ENCODE measurements at places on chromosomes 11 and 22. TPM values are rescaled to one million over a fixed set of nuclear protein-coding genes. Genes with fewer than 3 reads are reported as not detected.
A peak's percentile ranks its signal among the peaks of the same experiment; 100 is the strongest.

SAA4 gene
- total RNA-seq: not detected

- no peaks in the 10 kb centered on the region for H3K4me1 ChIP-seq
- no peak for DNase-seq
- H3K4me3 ChIP-seq: no peak overlapping the region
- no peaks in the 10 kb centered on the region for H3K36me3 ChIP-seq
- H3K27me3 ChIP-seq: no peaks in the 10 kb centered on the region
- no peak overlapping the region for H3K27ac ChIP-seq
These were observed 5.4 kb upstream of the IGLL5 start for GRCh38 chr22:22882033-22882717.

DNA sequence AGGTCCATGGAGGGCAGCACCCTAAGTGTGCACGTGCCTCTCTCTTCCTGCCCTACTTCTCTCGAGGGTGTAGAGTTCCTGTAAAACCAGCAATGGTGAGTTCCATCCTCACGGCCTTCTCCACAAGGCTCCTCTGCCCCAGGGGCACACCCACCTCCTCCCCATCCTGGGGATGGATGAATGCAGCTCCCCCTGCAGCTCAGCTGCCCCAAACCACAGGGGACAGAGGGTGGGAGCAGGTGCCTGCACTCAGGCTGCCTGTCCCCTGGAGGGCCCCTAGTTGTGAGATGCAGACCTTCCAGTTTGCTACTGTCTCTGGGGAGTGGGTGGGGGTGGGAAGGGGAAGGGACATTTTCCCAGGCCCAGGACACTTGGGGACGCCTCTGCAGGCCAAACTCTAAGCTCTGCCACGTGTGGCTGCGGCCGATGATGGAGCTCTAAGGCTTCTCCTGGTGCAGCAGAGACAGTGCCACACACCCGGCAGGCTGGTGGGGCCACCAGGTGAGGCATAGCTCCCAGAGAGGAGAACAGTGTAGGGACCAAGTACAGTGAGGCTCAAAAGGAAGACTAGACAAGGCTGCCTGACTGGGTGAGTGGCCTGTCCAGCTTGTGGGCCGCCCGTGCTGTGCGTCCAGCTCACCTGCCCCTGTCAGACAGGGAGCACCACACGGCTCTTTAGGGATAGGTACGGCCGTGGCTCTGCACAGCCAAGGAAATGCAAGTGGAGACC, 540.9 kb downstream of the TBC1D22A start:
- no peaks in the 10 kb centered on the region for H3K27me3 ChIP-seq
- H3K27ac ChIP-seq: no peak overlapping the region
- H3K4me3 ChIP-seq: no peak overlapping the region
- no peak for DNase-seq
- no peaks in the 10 kb centered on the region for H3K4me1 ChIP-seq

BSCL2 gene
- 53.9 TPM for total RNA-seq

- no peak overlapping the region for H3K4me3 ChIP-seq
- H3K36me3 ChIP-seq: no peaks in the 10 kb centered on the region
- no peak for DNase-seq
- H3K4me1 ChIP-seq: no peaks in the 10 kb centered on the region
These were observed 331.6 kb downstream of the CTTN start for GRCh38 chr11:70729949-70730348.

- H3K27ac ChIP-seq: no peak overlapping the region
- no peak overlapping the region for H3K4me3 ChIP-seq
- no peaks in the 10 kb centered on the region for H3K36me3 ChIP-seq
- no peaks in the 10 kb centered on the region for H3K4me1 ChIP-seq
- no peaks in the 10 kb centered on the region for H3K27me3 ChIP-seq
These were observed 265.8 kb downstream of the GRM5 start for GRCh38 chr11:88799771-88800500.

VPREB1 gene
- total RNA-seq: not detected

- no peaks in the 10 kb centered on the region for H3K27me3 ChIP-seq
- no peak overlapping the region for H3K27ac ChIP-seq
- no peaks in the 10 kb centered on the region for H3K36me3 ChIP-seq
- no peaks in the 10 kb centered on the region for H3K4me1 ChIP-seq
- no peak overlapping the region for H3K4me3 ChIP-seq
- DNase-seq: no peak
These were observed 51.4 kb upstream of the NECTIN1 start for GRCh38 chr11:119780222-119780953.

- DNase-seq: no peak
- H3K4me3 ChIP-seq: no peak overlapping the region
- no peaks in the 10 kb centered on the region for H3K4me1 ChIP-seq
- no peak overlapping the region for H3K27ac ChIP-seq
- H3K36me3 ChIP-seq: no peaks in the 10 kb centered on the region
- H3K27me3 ChIP-seq: no peaks in the 10 kb centered on the region
These were observed 24.6 kb downstream of the ELF5 start for GRCh38 chr11:34488855-34489557.

DNA sequence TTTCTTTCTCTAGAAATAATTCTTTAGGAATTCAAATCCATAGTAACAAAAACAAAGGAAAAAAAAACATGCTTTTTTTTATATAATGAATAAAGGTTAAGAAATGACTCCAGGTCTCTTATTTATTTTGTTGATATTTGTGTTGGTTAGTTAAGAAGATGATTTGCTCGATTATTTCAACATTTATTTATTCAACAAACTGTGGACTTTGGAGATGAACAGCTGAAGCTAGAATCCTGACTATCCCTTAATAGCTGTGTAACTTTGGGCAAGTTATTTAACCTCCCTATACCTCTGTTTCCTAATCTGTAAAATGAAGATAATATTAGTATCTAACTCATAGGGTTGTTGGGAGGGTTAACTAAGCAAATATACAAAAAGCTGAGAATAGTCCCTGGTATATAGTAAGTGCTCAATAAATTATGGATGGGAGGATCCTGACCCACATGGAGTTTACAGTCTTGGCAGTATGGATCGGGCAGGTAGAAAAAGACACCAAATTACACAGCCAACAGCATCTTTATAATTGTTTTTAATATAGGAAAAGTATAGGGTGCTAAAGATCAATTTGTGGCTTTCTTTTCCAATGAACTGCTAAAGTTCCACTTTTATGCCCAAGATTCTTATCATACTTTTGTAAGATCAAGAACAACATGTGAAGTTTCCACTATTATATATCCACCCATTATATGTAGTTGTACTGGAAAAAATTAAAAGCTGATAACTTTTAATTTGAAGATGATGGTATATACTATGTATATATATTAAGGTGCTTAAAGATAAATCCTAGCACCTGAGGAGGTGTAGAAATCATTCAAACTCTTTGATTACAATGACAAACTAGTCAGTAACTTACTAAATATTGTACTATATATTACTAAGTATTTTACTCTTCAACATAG, 1.3 kb upstream of the CAT start:
- no peaks in the 10 kb centered on the region for H3K27me3 ChIP-seq
- H3K36me3 ChIP-seq: no peaks in the 10 kb centered on the region
- peaks cover 7% of the 10 kb centered on the region for H3K4me1 ChIP-seq
- no peak overlapping the region for H3K4me3 ChIP-seq
- H3K27ac ChIP-seq: no peak overlapping the region
- no peak for DNase-seq

DNA sequence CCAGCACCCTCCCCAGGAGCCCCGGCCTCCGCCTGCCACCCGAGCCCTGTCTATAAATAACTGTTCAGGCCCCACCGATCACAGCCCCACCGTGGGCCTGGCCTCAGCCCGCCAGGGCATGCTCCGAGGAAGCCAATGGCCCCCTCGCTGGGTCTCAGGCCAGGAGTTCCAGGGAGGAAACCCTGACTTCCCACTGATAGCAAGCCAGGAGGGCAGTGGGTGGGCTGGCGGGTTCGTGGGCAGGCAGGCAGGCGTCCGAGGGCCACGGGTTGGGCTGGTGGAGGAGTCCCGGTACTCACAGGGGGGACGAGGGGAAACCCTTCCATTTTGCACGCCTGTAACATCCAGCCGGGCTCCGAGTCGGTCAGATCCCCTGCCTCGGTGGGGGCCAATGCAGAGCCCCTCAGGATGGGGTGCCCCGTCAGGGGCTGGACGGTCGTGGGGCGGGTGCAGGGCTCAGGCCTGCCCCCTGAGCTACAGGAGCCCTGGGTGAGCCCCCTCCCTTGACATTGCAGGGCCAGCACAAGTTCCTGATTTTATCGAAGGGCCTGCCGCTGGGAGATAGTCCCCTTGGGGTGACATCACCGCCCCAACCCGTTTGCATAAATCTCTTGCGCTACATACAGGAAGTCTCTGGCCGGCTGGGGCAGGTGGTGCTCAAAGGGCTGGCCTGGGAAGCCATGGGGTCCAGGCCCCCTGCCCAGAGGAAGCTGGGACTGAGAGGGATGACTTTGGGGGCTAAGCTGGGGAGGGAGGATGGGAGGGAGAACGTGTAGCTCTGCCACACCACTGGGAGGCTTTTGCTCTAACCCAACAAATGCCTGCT, at the start of gene SPI1:
SPI1 (minus strand) TSS at position 538 of the 826 bp plus-strand sequence; CDS start at position 344, 194 bp downstream.
- DNase-seq: no peak
- H3K4me1 ChIP-seq: peaks cover 3% of the 10 kb centered on the region
- H3K36me3 ChIP-seq: no peaks in the 10 kb centered on the region
- H3K4me3 ChIP-seq: no peak within 1 kb of the TSS

APOBEC3H gene
- total RNA-seq: 0.35 TPM

GRCh38 chr11:20117291-20117690, 43.0 kb downstream of the DBX1 start:
- no peak overlapping the region for H3K4me3 ChIP-seq
- no peaks in the 10 kb centered on the region for H3K27me3 ChIP-seq
- H3K4me1 ChIP-seq: no peaks in the 10 kb centered on the region
- DNase-seq: no peak
- H3K27ac ChIP-seq: no peak overlapping the region

- DNase-seq: peak; percentile 73
- H3K4me3 ChIP-seq: peak overlapping the region; percentile 46
- H3K4me1 ChIP-seq: peaks cover 13% of the 10 kb centered on the region
- peak overlapping the region; percentile 44 for H3K27ac ChIP-seq
- no peaks in the 10 kb centered on the region for H3K36me3 ChIP-seq
- H3K27me3 ChIP-seq: no peaks in the 10 kb centered on the region
These were observed 5.9 kb downstream of the LMNTD2 start for GRCh38 chr11:554428-555226.

- H3K27me3 ChIP-seq: no peaks in the 10 kb centered on the region
- no peaks in the 10 kb centered on the region for H3K36me3 ChIP-seq
- no peak overlapping the region for H3K4me3 ChIP-seq
- DNase-seq: no peak
These were observed 71.0 kb upstream of the KCNQ1OT1 start for GRCh38 chr11:2770761-2771301.

MS4A2 gene
- not detected for total RNA-seq

DNA sequence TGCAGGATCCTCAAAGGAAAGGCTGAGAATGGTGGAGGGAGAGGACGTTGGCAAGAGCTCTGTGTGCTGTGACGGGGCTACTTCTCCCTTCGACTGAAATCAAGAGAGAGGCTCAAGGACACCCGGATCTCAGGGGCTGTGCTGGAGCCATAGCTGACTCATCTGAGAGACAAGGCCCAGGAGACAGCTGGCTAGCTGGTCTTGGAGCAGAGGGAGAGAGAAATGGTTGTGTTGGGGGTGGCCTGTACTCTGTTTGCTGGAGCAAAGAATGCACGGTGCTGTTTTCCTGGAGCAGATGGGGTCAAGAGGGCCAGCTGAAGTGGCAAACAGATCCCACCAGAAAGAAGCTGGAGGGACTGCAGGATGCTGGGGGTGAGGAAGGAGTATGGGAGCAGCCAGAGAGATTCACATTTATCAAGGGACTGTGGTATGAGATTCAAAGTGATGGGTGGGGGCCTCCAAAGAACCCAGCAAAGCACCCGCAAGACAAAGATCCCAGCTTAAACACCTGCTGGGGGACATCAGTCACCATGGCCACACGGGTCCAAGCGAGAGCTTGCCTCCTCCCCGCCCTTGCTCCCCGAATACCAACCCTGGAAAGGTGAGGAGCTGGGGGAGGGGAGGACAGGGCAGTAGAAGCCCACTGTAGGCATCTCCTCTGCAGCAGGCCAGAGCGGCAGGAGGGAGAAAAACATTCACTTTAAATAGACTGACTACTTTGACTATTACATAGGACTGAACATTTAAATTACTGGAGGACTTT, 40.8 kb downstream of the MAP6 start:
- H3K27me3 ChIP-seq: no peaks in the 10 kb centered on the region
- H3K36me3 ChIP-seq: no peaks in the 10 kb centered on the region
- H3K4me3 ChIP-seq: no peak overlapping the region
- no peak overlapping the region for H3K27ac ChIP-seq
- no peaks in the 10 kb centered on the region for H3K4me1 ChIP-seq

PGA3 gene
- 0.83 TPM for total RNA-seq

TRIM51 gene
- total RNA-seq: 0.29 TPM

GRCh38 chr11:132256528-132257279, 886.3 kb downstream of the NTM start:
- H3K27me3 ChIP-seq: no peaks in the 10 kb centered on the region
- H3K36me3 ChIP-seq: no peaks in the 10 kb centered on the region
- H3K4me1 ChIP-seq: no peaks in the 10 kb centered on the region
- no peak overlapping the region for H3K27ac ChIP-seq
- no peak overlapping the region for H3K4me3 ChIP-seq

B3GAT1 gene
- total RNA-seq: 0.08 TPM

RASL10A gene
- 1.7 TPM for total RNA-seq

- no peak for DNase-seq
- peaks cover 3% of the 10 kb centered on the region for H3K27me3 ChIP-seq
- H3K27ac ChIP-seq: no peak overlapping the region
- no peaks in the 10 kb centered on the region for H3K4me1 ChIP-seq
These were observed 5.1 kb downstream of the MAPK8IP2 start for GRCh38 chr22:50605613-50606074.

- H3K27ac ChIP-seq: no peak overlapping the region
- H3K36me3 ChIP-seq: no peaks in the 10 kb centered on the region
- no peak overlapping the region for H3K4me3 ChIP-seq
- no peaks in the 10 kb centered on the region for H3K27me3 ChIP-seq
- DNase-seq: no peak
These were observed 91.9 kb upstream of the SOX6 start for GRCh38 chr11:16448123-16448717.

All from naive thymus-derived CD4-positive, alpha-beta T cell (primary cell).